Central memory CD8-positive, alpha-beta T cell (primary cell): ENCODE measurements at places on chromosomes 5 and 9.

- DNase-seq, result no peak
These were observed 103.5 kb upstream of the NR3C1 start for GRCh38 chr5:143506836-143507552.

- no peak for DNase-seq
These were observed 3.2 kb downstream of the MROH2B start for GRCh38 chr5:41067714-41068568.

DNA sequence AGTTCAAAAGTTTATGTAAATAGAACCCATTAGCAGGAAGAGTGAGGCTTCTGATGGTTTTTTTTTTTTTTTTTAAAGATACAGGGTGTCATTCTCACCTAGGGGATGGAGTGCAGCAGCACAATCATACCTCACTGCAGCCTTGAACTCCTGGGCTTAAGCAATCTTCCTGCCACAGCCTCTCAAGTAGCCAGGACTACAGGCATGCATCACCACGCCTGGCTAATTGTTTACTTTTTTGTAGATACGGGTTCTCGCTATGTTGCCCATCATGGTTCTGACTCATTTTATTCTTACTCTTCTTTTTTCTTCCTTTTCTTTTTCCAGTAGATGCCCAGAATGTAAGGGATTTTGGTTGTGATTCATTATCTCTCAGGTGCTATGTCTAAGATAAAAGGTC is 201.1 kb downstream of the NNT start:
- DNase-seq, result no peak

DNA sequence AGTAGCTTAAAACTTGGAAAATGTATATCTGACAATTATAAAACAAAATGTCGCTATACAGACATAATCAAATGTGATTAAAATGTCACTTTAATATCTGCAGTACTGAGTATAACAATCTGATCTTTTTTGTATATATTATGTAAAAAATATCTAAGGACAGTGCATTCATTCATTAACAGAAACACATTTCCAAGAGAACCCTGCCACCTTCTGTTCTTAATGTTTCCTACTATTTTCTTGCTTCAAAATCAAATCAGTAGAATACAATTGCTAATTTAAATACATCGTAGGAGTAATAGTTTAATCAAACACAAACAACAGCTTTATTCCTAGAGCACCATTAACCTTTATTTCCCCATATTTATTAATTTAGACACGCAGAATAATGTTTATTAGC is 142.6 kb upstream of the ST8SIA4 start:
- no peak for DNase-seq

DNA sequence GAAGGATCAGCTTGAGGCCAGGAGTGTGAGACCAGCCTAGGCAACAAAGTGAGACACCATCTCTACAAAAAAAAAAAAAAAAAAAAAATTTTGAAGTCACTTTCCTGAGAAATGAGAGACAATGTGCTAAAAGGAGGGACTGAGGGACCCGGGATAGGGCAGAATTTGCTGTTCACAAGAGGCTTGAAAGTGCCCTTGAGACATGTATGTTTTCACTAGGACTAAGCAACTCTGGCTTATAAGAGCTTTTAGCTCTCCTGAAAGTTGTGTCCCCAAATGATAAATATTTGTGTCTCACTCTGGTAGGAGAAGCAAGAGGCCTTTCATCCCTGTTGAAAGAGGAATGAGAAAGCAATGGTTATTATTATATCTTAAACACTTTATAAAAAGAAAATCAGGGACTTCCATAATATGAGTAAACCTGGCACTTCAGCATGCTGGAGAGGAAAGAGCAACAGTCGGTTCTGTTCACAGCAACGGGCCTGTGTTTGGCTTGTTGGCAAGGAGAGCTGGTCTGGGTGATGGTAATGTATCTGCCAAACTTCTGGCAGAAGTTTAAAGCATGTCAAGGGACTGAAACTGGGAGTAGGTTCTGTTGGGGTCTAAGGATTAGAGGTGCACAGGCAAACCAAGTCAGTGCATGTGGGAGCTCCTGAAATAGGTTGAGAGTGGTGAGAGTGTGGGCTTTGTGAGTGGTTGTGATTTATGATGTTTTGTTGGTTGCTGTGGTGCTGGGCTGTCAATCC is 32.2 kb downstream of the ENTREP1 start:
- DNase-seq, result no peak

- no peak for DNase-seq
These were observed 52.6 kb downstream of the MED27 start for GRCh38 chr9:132026932-132027585.
